ENCODE measurements at places on chromosomes 13 and 19. TPM values are rescaled to one million over a fixed set of nuclear protein-coding genes. Genes with fewer than 3 reads are reported as not detected.

DNA sequence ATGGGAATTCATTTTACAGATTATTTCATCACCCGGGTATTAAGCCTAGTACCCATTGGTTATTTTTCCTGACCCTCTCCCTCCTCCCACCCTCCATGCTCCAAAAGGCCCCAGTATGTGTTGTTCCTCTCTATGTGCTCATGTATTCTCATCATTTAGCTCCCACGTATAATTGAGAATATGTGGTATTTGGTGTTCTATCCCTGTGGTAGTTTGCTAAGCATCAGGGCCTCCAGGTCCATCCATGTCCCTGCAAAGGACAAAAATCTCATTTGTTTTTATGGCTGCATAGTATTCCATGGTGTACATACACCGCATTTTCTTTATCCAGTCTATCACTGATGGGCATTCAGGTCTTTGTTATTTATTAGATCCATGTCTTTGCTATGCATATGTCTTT is 894.1 kb upstream of the MIR17HG start:
- DNase-seq: no peak
- H3K27me3 ChIP-seq: no peaks in the 10 kb centered on the region
- no peaks in the 10 kb centered on the region for H3K36me3 ChIP-seq
- H3K27ac ChIP-seq: no peak overlapping the region
- no peak overlapping the region for H3K4me3 ChIP-seq
- H3K4me1 ChIP-seq: no peaks in the 10 kb centered on the region

DNA sequence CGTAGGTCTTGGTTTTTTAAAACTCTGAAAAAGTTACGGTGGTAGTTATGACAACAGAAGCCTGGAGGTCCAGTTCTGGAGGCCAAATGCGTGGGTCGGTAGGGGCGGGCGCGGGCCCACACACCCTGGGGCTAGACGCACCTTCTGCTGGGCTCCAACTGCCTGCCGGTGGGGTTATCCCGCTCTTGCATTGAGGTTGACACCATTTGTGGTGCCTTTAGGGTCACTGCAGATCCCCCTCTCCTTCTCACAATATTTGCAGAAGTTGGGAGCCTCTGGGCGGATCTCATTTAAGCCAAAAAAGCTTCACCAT is 81.6 kb downstream of the CHST8 start:
- no peak for DNase-seq
- no peak overlapping the region for H3K27ac ChIP-seq
- no peak overlapping the region for H3K4me3 ChIP-seq
- no peaks in the 10 kb centered on the region for H3K36me3 ChIP-seq

DNA sequence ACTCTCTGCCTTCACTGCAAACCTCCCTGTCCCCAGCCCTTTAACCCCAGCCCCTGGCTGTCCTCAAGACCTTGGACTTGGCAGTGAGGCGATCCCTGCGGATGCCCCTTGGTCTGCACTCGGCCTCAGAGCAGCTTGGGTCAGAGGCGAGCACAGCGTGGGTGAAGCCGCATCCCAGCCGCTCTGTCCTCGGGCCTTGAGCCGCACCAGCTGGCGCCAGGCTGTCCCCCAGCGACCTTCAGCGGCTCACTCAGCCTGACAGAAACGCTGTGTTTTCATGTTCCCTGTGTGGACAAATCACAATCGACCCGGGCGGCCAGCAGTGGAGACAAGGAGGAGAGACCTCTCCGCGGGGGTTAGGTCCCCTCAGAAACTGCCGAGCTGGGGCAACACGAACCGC is 52.0 kb downstream of the GNG7 start:
- H3K27me3 ChIP-seq: no peaks in the 10 kb centered on the region
- no peak overlapping the region for H3K27ac ChIP-seq
- no peak overlapping the region for H3K4me3 ChIP-seq
- no peaks in the 10 kb centered on the region for H3K4me1 ChIP-seq

The ZNF570 gene
- total RNA-seq: 8.3 TPM

The SLC15A1 gene
- not detected for total RNA-seq
